ENCODE measurements at places on chromosomes 7 and 10. TPM values are rescaled to one million over a fixed set of nuclear protein-coding genes. Genes with fewer than 3 reads are reported as not detected.

The EFCAB10 gene
- polyA plus RNA-seq = not detected

The GFRA1 gene
- not detected for polyA plus RNA-seq

The ETV1 gene
- polyA plus RNA-seq = not detected

The ZDHHC4 gene
- 77.9 TPM for polyA plus RNA-seq

The SP4 gene
- 8.4 TPM for polyA plus RNA-seq

The SFTPD gene
- not detected for polyA plus RNA-seq

The TBXAS1 gene
- polyA plus RNA-seq = 2.0 TPM

The CPEB3 gene
- 2.8 TPM for polyA plus RNA-seq

The OR2A12 gene
- not detected for polyA plus RNA-seq

The SEMA3E gene
- not detected for polyA plus RNA-seq

The TBX20 gene
- polyA plus RNA-seq = not detected

Data from naive B cell (primary cell).